ENCODE measurements at places on chromosomes 5 and 9. TPM values are rescaled to one million over a fixed set of nuclear protein-coding genes. Genes with fewer than 3 reads are reported as not detected.

DNA sequence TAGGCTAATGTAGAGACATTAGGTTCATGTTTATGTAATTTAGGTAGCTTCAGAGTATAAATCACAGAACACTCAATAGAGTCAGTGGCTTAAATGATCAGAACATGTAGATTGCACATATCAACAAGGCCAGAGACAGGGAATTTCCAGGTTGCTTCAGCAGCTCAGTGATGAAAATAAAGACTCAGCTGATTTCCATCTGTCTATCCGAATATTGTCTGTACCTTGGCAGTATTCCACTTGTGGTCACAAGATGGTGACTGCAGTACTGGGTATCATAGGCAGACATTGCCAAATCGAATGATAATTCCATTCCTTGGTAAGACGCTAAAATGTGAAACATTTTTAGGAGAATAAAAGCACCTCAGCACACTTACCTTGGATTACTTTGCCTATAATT lies 702.2 kb downstream of the MAT2B start:
- no peak for DNase-seq

DNA sequence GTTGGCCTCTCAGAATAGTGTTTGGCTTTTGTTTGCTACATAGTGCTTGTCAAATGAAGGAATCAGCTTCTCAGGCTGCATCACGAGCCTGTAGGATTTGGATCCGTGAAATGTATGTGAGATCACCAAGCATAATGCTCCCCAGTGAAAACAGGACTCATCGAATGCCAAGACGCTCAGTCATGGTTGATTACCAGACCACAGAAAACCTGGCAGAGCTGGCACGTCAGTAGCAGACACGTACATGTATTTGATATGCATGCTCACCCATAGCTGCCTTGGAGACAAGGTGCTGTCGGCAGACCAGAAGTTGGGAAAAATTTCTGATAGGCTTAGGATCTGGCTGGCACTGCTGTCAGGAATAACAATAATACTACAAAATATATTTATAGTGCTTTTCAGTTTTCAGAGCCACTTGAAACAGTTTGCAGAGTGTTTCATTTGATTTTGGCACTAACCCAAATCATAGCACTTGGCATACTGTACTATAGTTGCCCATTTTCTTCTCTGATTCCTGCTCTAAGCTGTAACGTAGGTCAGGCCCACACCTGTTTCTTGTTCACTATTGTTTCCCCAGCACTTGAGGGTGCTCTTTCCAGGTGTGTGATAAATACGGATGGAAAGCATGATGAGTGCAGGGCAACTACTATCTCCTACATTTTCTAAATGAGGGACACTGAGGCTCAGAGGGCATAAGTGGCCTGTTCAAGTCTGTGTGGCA lies 226.1 kb downstream of the NR3C1 start:
- peak; percentile 77 for DNase-seq

- no peak for DNase-seq
These were observed 6.0 kb downstream of the TMEM171 start for GRCh38 chr5:73126381-73126780.

GRCh38 chr9:136858844-136859757 lies 7.0 kb downstream of the MAMDC4 start:
- DNase-seq, result peak; percentile 74

GRCh38 chr9:99954819-99955218 lies 48.4 kb downstream of the STX17 start:
- DNase-seq, result no peak

DNA sequence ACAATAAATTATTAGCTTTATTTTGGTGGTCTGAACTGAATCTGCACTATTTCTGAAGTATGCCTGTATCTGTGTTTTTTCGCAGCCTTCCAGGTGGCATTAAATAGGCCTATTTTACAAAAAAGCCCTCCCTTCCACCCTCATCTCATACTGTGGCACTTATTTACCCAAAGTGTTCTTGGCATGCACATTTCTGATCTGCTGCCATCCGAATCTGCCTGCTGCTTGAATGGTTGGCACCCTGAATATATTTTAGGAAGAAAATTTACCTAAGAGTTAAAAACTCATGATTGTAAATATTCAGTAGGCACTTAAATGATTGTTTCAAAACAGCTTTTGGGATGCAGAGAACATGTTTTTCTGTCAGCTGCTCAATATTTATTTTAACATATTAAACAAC lies 150.1 kb downstream of the SLC28A3 start:
- no peak for DNase-seq

- no peak for DNase-seq
These were observed 177.6 kb downstream of the MUSK start for GRCh38 chr9:110846215-110846614.

DNA sequence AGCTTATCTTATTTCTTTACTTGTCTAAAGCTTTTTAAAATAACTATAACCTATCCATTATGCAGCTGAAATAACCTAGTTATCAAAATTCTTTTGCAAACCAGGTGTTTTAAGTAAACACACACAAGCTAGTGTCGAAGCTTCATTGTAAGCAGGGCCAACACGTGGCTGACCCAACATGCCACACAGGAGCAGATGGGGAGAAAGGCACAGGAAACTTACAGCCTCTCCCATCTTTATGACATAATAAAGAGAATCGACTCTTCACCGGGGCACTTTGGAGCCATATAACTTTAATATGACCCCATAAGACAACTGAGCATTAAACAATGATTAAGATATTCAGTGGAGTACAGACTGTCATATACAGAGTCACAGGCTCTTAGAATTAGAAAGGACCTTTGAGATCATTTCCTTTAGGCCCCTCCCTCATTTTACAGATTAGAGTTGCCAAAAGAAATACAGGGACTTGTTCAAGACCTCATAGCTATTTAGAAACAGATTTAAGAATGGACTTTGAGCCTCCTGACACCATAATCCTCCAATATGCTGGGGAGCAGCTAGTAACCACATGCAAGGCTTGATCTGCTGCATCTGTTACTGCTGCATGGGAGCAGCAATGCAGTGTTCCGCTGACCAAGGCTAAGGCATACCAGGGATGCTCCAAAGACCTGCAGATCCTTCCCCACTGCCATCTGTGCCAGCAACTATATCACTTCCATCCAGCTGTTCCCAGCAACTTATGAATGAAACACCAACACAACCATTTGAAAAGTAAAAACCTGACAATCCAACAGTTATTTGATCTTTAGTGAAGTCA lies 75.4 kb downstream of the RASEF start:
- no peak for DNase-seq

- DNase-seq, result no peak
These were observed 1051.1 kb upstream of the CDH6 start for GRCh38 chr5:30142432-30142831.

DNA sequence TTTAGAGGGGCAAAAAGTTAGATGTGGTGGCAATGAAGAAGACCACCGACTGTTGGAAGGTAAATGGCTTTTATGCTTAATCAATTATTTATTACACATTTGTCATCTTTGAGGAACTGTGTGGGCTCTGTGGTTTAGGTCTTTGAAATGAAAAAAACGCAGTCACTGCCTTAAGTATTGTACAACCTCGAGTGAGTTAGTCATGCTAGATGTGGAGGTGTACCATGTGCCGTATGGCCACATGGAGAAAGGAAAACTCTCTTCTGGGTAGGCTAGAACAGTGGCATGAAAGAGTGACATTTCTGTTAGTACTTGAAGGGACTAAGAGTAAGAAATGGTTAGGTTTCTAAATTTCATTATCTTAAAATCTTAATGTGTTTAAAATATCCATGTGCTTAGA lies 166.1 kb downstream of the HACD4 start:
- no peak for DNase-seq

DNA sequence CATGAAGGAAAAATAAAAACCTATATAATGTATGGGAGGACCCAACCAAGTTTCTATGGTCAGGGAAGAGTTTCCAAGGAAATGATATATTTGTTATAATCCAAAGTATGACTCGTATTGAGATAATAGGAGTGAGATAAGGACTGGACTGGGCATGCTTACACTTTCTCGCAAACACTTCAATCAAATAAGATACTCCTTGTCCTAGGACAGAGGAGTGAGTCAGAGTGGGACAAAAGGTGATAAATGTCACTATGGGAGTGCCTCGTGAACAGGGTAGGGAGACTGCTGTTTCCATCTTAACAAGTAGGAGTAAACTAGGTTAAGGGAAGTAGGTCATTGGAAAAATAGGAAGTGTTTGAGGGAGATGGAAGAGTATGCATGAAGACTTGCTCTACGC lies 47.2 kb downstream of the MACIR start:
- DNase-seq, result no peak

GRCh38 chr9:14978022-14979000 lies 68.1 kb upstream of the FREM1 start:
- DNase-seq, result no peak

DNA sequence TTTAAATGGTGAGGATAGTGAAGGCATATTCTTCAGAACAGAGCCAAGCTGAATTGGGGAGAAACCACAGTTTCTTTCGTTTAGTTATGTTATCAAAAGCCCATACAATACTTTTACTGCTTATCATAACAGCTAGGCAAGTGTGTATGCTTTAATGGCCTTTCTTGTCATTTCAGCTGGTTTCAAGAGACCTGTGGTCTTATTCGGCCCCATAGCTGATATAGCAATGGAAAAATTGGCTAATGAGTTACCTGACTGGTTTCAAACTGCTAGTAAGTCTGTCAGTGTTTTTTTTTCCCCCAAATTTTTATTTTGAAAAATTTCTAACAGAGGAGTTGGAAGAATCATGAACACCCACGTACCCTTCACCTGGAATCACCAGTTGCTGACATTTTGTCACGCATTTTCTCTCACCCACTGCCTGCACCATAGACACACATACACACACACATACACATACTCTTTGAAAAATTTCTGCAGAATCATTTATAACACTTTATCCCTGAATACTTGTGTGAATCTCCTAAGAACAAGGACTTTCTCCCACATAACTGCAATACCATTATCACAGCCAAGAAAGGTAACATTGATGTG lies 63.7 kb downstream of the TJP2 start:
- no peak for DNase-seq

DNA sequence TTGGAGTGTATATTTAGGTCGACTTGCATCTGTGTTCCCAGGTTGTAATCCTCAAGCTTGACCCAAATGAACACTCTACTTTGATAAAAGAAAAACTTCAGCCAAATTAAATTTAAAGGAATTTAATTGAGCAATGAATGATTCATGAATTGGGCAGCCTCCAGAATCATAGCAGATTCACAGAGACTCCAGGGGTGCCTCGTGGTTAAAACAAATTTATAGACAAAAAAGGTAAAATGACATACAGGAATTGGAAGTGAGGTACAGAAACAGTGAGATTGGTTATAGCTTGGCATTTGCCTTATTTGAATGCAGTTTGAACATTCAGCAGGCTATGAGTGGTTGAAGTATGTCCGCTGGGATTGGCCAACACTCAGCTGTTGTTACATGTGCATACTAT lies 21.6 kb upstream of the SPATA31D4 start:
- no peak for DNase-seq

GRCh38 chr5:178785999-178786398 lies 55.5 kb upstream of the ZNF354A start:
- no peak for DNase-seq

GFI1B gene
- total RNA-seq, result not detected

MATR3 gene
- total RNA-seq, result 96.5 TPM

ZFP2 gene
- total RNA-seq, result 1.6 TPM

SLC34A3 gene
- not detected for total RNA-seq

ARL10 gene
- 6.6 TPM for total RNA-seq

PCDHB15 gene
- total RNA-seq, result 0.50 TPM
